ENCODE measurements at places on chromosomes 12 and 14. TPM values are rescaled to one million over a fixed set of nuclear protein-coding genes. Genes with fewer than 3 reads are reported as not detected.

DNA sequence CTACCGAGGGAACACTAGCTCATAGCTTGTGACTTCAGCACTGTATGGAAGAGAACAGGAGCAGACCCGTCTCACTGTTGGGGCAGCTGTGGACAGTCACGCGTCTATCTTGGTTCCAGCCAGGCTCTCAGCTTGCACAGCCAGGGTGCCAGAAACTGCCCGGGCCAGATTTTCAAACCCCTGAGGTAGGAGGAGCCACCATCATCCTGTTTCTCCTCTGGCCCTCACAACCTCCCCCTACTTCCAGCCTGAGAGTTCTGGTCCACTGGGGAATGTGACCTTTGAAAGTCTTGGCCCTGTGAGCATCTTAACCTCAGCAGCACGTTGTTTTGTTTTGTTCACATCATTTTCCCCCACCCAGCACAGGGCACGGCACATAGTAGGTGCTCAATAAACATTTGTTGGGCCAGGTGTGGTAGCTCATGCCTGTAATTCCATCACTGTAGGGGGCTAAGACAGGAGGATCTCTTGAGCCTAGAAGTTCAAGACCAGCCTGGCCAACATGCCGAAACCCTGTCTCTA lies 50.4 kb downstream of the PSMA6 start:
- DNase-seq, result no peak
- H3K27me3 ChIP-seq, result no peaks in the 10 kb centered on the region
- no peaks in the 10 kb centered on the region for H3K36me3 ChIP-seq
- no peak overlapping the region for H3K4me3 ChIP-seq
- peaks cover 20% of the 10 kb centered on the region for H3K4me1 ChIP-seq

DNA sequence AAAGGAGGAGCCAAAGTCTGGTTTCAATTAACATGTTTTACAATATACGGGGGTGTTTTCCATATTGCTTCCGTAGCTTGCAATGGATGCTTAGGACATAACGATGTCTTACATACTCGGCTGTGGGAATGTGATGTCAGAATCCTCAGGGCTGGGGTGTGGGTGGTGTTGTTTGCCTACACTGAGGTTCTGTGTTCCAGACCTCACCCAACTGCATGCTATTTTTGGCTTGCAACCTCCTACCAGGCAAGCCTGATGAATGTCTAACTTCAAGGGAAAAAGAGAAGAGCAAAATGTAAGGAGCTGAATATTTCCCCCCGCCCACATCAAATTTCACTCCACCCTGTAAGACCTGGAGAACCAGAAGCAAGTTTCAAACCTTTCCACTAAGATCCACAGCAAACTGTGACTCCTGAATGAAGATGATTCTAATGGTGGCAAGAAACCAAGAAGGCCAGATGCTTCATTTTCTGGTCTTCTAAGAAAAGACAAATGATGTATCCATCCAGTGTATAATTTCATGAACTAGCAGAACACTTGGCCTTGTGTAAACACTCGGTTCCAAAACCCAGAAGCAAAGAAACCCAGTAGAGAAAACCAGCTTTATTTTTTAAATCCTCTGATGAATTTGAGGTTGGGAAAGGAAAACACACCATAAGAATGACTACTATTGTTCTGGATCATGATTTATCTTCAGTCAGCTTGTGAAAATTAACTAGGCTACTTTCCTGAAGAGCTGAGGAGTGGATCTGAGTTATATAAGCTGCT lies 227.9 kb downstream of the DACT1 start:
- peaks cover 4% of the 10 kb centered on the region for H3K27me3 ChIP-seq
- peak overlapping the region; percentile 21 for H3K27ac ChIP-seq
- no peak overlapping the region for H3K4me3 ChIP-seq
- H3K36me3 ChIP-seq, result no peaks in the 10 kb centered on the region
- DNase-seq, result peak; percentile 78

The MYF6 gene
- not detected for total RNA-seq

The PAX9 gene
- total RNA-seq, result not detected
